ENCODE measurements at places on chromosomes 3 and 15. TPM values are rescaled to one million over a fixed set of nuclear protein-coding genes. Genes with fewer than 3 reads are reported as not detected.

GOLGA8G gene
- 0.07 TPM for total RNA-seq

FRMD4B gene
- 70.1 TPM for total RNA-seq

COL6A5 gene
- not detected for total RNA-seq

SPATA12 gene
- total RNA-seq = not detected

MCTP2 gene
- 28.4 TPM for total RNA-seq
